ENCODE measurements at places on chromosomes 12 and 14.
A peak's percentile ranks its signal among the peaks of the same experiment; 100 is the strongest.

DNA sequence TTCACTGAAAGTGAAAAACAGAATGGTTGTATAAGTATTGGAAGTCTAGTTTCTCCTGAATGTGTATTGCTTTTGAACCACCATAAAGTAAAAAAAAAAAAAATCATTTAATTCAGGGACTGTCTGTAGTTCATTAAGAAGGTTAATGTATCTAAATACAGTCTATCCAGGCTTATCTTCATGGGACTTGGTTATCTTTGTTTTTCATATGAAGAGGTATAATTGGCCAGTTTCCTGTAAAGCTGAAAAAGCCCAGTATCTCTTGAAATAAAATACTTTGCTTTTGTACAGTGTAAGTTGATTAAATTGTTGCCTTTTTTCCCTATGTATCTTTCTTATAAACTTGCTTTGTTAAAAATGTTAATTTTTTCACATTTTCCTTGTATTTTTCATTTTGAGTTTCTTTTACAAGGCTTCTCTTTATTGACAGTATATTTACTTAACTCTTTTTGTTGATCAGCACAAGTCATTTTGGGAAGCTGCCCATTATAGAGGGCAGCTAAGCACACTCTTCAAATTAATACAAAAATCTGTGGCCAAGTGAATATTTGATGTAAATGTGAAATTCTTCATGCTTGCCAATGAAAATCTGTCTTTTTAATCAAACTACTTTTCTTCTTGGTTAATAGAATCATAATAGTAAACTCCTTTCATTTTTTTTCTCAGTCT lies 156.0 kb downstream of the TMTC3 start:
- DNase-seq, result no peak

GRCh38 chr14:72982146-72982708 lies 44.7 kb downstream of the ZFYVE1 start:
- no peak for DNase-seq

DNA sequence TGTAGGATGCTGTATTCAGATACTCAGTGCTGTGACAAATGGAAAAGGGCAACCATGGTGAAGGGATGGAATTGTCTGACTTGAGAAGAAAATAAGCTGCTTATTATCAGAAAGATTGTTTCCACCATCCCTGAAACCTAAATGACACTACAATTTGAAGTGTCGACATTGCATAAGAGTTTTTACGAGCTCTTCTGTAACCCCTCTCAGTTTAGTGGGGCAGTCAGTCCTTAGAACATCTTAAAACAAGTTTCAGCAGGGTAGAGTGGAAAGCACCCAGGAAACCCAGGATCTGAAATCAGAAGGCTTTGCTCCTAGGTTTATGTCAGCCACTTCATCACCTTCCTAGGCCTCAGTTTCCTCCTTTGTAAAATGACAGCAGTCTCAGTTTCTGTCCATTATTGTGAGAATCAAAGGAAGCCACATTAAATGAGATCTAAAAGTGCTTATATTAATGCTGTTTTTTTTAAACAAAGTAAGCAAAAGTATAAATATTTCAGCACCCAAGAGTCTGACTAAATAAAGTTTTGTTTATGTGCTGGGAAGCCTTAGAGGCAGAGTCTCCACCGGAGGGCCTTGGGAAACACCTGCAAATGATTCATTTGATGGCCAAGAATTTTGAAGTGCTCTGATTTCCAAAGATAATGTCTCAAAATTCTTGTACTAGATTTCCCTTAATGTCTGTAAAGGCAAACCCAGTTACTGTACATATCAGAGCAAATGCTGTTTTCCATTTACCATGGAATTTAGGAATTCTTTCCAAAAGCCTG lies 1.8 kb downstream of the IFT43 start:
- DNase-seq, result no peak

- DNase-seq, result no peak
These were observed 456.2 kb downstream of the FOXG1 start for GRCh38 chr14:29222671-29223268.

- no peak for DNase-seq
These were observed 1325.7 kb downstream of the SLC16A7 start for GRCh38 chr12:60921541-60921940.

- peak; percentile 37 for DNase-seq
These were observed 17.4 kb upstream of the LYZ start for GRCh38 chr12:69330475-69331473.

Data from naive B cell (primary cell).